ENCODE measurements at places on chromosomes 11 and 22.

DNA sequence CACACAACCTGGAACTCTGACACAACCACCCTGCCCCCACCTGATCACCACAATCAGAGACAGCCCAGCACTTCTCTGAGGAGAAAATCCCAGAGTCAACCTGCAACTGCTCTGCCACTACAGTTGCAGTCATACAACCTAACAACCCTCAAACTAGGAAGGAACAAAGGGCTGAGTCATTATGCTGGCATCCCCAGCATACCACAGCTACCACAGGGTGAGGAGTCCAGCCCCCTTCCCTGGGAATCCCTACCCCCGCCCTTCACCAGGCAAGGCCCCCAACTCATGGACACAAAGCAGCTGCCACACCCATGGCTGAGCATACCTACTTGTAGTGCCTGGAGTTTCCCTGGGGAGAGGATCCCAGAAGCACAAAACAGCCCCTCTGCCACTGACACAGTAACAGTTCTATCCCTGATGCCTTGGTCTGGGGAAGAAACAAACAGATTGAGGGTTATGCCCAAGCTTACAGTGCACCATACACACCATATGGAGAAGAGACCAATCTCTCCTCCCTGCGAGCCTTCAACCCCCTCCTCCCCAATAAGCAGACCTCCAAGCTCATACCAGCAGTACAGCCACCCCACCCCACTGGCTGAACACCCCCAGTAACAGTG is 68.5 kb upstream of the C11orf58 start:
- no peak for DNase-seq

GRCh38 chr22:27776650-27776958 is 25.0 kb downstream of the MN1 start:
- no peak for DNase-seq

DNA sequence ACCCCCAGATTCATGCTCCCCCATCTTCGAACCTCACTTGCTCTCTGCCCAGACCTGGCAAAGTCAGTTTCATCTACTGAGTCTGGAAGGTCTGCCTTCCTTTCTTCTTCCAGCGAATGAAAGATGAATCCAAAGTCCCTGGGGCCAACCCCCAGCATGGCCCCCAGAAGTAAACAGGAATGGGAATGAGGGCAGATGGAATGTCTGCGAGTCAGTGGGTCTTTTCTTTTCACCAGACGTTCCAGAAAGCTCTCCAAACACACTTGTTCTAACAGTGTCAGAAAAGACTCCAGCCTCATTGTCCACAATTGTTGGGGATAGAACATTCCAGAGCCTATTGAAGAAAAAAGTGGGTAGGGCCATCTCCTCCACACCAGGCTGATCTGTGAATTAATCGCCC is 28.6 kb downstream of the RIBC2 start:
- no peak for DNase-seq

GRCh38 chr11:124198897-124199296 is 15.8 kb downstream of the OR10D3 start:
- DNase-seq, result no peak

DNA sequence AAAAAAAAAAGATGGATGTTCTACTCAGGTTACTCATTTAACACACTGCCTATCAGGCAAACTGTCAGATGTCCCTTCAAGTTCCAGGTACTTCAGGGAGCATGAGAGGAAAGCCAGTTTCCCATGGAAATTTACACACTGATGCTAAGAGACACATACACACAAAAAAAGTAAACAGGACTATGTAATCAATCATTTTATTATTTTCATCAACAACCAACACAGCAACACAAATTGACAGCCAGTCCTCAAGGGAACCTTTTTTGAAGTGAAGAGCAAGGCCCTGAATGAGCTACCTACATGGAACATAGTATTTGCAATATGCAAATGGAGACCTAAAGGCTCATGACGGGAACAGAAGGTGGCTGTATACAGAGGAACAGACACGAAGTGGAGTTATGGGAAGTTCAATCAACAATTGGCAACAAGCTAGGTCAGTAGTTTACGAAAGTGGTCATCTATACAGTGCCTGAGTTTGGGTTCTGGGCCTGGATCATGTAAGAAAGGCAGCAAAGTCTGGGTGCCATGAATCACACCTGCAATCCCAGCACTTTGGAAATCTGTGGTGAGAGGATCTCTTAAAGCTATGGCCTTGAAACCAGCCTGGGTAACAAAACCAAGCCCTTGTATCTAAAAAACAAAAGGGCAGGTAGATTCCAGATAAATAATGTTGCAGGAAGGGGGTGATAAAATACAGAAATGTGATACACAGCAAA is 12.6 kb upstream of the WDR74 start:
- peak; percentile 41 for DNase-seq

- no peak for DNase-seq
Measured at GRCh38 chr22:39444247-39444800, 12.5 kb upstream of the MGAT3 start.

GRCh38 chr11:75496305-75496752 is 29.4 kb downstream of the GDPD5 start:
- DNase-seq, result no peak

- DNase-seq, result no peak
Measured at GRCh38 chr11:100294748-100295147, 392.3 kb upstream of the ARHGAP42 start.

DNA sequence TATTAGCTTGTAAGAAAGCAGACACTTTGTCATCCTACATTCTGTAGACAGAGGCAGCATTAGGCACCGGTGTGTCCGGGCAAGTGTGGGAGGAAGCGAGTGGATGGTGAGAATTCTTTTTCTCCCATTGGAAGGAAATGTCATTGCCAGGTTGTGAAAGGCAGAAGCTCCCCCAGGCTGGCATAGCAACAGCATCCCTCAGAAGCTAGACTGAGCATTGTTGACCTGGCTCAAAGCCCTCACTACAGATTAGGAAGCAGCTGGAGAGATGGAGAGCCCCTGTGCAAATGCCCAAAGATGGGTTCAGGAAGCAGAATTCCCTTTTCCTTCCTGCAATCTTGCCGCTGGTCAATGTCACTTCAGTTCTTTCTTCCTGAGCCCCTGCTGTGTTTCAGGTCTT is 1299.3 kb downstream of the TBC1D22A start:
- DNase-seq, result no peak

- no peak for DNase-seq
Measured at GRCh38 chr11:108561535-108561991, 32.0 kb downstream of the EXPH5 start.

- no peak for DNase-seq
Measured at GRCh38 chr11:27018902-27019529, 21.6 kb upstream of the BBOX1 start.

DNA sequence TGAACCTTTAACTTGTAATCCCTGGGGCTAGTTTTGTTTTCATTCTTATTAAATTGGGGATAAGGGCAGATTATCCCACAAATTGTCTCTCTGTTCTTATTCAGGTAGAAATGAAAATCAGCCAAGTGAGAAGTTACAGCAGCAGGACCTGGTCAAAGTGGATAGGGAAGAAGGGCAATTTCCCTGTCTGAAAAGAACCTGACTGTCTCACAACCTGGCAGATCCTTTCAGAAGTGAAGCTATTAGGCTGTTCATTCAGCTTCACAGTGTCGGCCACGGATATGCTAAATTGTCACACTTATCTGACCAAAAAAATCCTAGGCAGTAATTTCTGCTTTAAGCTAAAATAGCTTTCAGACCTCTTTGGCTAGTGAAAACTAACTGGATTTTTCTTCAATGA is 712.6 kb upstream of the ANO5 start:
- DNase-seq, result no peak

GRCh38 chr22:49811020-49811791 is 16.5 kb downstream of the BRD1 start:
- DNase-seq, result no peak
